ENCODE measurements at places on chromosomes 2 and 18. TPM values are rescaled to one million over a fixed set of nuclear protein-coding genes. Genes with fewer than 3 reads are reported as not detected.

DNA sequence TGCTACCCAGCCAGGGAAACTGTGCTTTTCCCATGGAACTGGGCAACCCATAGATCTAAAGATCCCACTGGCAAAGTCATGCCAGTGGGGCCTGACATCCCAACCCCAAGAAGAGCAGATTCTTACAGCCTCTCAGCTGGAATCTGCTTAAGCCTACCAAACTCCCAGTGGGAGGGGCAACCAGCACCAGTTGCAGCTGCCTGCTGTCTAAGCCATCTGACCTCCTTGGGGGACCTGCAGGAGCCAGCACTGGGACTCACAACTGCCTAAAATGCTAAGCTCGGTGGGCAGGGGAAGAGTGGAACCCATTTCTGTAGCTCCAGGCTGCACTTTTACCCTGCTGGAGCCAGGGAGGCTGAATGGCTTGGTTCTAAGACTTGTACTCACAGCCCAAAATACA lies 770.7 kb upstream of the SLC8A1 start:
- DNase-seq, result no peak

- DNase-seq, result no peak
Measured at GRCh38 chr2:67277450-67277849, 119.7 kb upstream of the ETAA1 start.

DNA sequence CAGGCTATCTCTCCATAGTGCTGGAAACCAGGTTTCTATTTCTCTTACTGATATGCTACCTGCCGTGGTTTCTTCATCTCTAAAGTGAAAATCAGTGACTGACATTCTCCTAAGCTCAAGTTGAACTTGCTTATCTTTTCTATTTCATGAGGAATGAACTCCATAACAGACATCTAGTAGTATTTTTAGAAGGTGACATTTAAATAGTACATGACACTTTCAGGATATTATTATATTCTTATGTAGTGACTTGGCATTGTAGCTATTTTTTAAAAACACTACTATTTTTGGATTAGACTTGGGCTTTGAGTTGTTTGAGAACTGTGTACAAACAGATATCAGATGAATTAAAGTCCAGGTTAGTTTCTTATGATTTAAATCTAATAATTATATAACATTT lies 1381.8 kb downstream of the DSC3 start:
- no peak for DNase-seq

BOLL gene
- not detected for total RNA-seq

GRCh38 chr2:3476985-3477327 lies 42.4 kb downstream of the ADI1 start:
- no peak for DNase-seq

- DNase-seq, result no peak
Measured at GRCh38 chr2:38260469-38260868, 116.6 kb downstream of the ATL2 start.

SH3RF3 gene
- total RNA-seq, result 53.5 TPM

DNA sequence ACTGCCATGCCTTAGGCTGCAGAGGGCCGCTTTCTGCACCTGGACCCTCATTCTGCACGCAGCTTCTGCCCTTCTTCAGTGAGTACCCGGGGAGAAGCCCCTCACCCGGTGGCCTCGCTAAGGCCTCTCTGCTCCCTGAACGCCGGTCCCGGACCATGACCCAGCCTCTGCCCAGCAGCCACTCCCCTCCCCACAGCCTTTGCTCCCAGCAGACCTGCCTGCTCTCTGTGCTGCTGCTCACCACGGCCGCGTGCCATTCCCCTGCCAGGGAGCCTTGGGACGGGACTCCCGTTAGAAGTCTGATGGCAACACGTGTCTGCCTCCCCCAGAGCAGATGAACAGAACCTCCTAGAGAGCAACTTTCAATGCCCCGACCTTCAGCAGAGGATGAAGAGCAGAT lies 282.8 kb downstream of the NDUFA10 start:
- DNase-seq, result no peak

- no peak for DNase-seq
Measured at GRCh38 chr18:67402543-67402942, 114.0 kb downstream of the DSEL start.

DNA sequence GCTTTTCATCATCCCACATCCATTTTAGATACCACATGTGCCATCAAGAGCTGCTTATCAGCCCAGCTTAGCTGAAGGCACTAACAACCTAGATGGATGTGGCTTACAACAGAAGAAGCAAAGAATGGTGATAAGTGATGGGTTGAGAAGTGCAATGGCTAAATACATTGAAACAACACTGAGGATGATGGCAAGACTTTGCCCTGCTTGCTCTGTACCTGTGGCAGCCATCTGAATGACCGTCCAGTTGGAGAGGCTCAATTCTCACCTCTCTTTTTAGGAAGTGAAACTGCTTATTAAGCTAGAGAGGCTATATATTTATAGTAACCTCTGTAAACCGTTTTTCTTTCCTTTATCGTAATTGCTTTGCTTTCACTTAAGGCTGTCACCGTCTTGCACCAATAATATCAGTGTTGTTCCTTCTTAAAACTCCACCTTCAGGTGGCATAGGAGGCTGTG lies 5.7 kb downstream of the GPATCH11 start:
- no peak for DNase-seq

- DNase-seq, result no peak
Measured at GRCh38 chr2:128153786-128154185, 62.8 kb downstream of the UGGT1 start.

- no peak for DNase-seq
Measured at GRCh38 chr18:9631814-9632496, 17.6 kb upstream of the PPP4R1 start.

DNA sequence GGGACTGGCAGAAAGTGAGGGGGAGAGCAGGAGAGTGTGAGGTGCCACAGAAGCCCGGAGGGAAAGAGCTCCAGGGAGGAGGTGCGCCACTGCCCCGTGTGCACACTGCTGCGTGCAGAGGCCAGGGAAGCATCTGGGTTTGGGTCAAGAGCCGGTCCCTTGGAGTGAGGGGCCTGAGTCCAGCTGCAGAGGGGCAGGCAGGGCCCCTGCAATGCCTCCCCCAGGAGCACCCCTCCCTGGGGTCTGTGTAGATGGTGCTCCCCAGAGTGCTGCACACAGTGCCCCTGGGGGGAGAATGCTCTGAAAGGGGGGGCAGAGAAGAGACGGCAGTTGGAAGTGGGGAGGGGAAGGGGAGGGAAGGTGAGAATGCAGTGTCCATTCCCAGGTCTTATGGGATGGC lies 3.7 kb upstream of the LIMS2 start:
- DNase-seq, result no peak

- no peak for DNase-seq
Measured at GRCh38 chr18:70047931-70048603, 100.4 kb upstream of the CD226 start.

All from ascending aorta (tissue), 2 donors.